ENCODE measurements at places on chromosomes 4 and X.

GRCh38 chr4:107862658-107863057, 37.9 kb downstream of the SGMS2 start:
- DNase-seq, result peak; percentile 14
- H3K27me3 ChIP-seq, result no peaks in the 10 kb centered on the region
- H3K4me1 ChIP-seq, result peaks cover 18% of the 10 kb centered on the region

GRCh38 chrX:70398899-70399298, 24.2 kb upstream of the GDPD2 start:
- H3K4me3 ChIP-seq, result no peak overlapping the region
- no peaks in the 10 kb centered on the region for H3K4me1 ChIP-seq
- no peak for DNase-seq
- no peaks in the 10 kb centered on the region for H3K36me3 ChIP-seq
- H3K27me3 ChIP-seq, result no peaks in the 10 kb centered on the region

DNA sequence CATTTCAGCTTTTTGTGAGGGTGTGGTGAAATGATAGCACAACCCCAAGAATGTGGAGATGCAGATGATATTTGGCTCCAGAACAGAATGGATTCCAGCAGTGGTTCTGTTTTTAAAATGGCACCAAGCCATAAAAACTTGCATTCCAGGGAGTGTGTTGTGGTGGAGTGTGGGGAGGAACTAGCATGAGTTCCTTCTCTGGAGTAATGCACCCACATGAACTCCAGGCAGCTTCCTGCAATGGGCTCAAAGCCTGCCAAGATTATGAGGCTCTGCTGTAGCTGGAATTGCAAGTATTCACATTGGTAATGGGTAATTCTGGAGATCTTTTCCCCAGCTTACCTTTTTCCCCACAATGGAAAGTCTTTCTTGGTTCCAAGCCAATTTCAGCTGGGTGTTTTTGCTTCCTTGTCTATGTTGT, 161.4 kb downstream of the RAB28 start:
- no peaks in the 10 kb centered on the region for H3K4me1 ChIP-seq
- no peaks in the 10 kb centered on the region for H3K27me3 ChIP-seq
- H3K27ac ChIP-seq, result no peak overlapping the region
- DNase-seq, result no peak

DNA sequence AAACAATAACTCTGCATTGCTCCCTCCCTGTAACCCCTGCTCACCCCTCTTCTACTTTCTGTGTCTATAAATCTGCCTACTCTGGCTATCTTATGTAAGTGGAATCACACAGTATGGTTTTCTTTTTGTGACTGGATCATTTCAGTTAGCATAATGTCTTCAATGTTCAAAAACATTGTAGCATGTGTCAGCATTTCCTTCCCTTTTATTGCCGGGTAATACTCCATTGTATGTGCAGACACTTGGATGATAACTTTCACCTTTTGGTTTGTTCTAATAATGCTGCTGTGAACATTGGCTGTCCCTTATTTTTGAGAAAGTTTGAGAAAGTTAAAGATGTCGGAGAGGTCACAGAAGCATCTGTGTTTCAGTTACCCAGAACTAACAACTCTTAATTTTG, 60.6 kb upstream of the TLR2 start:
- no peak overlapping the region for H3K4me3 ChIP-seq
- H3K27me3 ChIP-seq, result no peaks in the 10 kb centered on the region
- no peaks in the 10 kb centered on the region for H3K4me1 ChIP-seq
- DNase-seq, result no peak
- H3K27ac ChIP-seq, result no peak overlapping the region
- H3K36me3 ChIP-seq, result no peaks in the 10 kb centered on the region

- peak overlapping the region; percentile 72 for H3K27ac ChIP-seq
- DNase-seq, result no peak
- peaks cover 9% of the 10 kb centered on the region for H3K4me1 ChIP-seq
- H3K36me3 ChIP-seq, result no peaks in the 10 kb centered on the region
- no peaks in the 10 kb centered on the region for H3K27me3 ChIP-seq
Measured at GRCh38 chrX:24428516-24428915, 36.6 kb upstream of the PDK3 start.

DNA sequence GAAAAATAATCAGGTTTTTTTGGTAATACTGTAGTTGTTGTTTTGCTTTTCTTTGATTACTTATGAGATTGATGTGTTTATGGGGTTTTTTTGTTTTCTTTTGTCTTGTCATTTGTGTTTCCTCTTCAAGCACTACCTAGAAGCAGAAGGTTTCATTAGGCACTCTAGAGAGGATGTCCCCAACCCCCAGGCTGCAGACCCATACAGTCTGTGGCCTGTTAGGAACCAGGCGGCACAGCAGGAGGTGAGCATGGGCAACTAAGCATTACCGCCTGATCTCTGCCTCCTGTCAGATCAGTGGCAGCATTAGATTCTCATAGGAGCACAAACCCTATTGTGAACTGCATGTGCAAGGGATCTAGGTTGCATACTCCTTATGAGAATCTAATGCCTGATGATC, 22.9 kb upstream of the NOCT start:
- no peaks in the 10 kb centered on the region for H3K4me1 ChIP-seq
- no peaks in the 10 kb centered on the region for H3K27me3 ChIP-seq
- H3K4me3 ChIP-seq, result no peak overlapping the region
- DNase-seq, result no peak

- no peaks in the 10 kb centered on the region for H3K27me3 ChIP-seq
- H3K4me3 ChIP-seq, result no peak overlapping the region
- no peaks in the 10 kb centered on the region for H3K36me3 ChIP-seq
- H3K27ac ChIP-seq, result no peak overlapping the region
Measured at GRCh38 chrX:150429594-150429993, 66.5 kb downstream of the MAMLD1 start.

- no peak for DNase-seq
- no peaks in the 10 kb centered on the region for H3K36me3 ChIP-seq
- H3K27ac ChIP-seq, result no peak overlapping the region
- no peak overlapping the region for H3K4me3 ChIP-seq
- H3K27me3 ChIP-seq, result no peaks in the 10 kb centered on the region
Measured at GRCh38 chr4:47010347-47010911, 17.0 kb upstream of the GABRA4 start.

- no peak overlapping the region for H3K27ac ChIP-seq
- H3K4me3 ChIP-seq, result no peak overlapping the region
- H3K27me3 ChIP-seq, result peaks cover 9% of the 10 kb centered on the region
- DNase-seq, result no peak
- no peaks in the 10 kb centered on the region for H3K36me3 ChIP-seq
Measured at GRCh38 chr4:8940792-8941491, 69.3 kb upstream of the HMX1 start.

- H3K27me3 ChIP-seq, result no peaks in the 10 kb centered on the region
- H3K4me1 ChIP-seq, result no peaks in the 10 kb centered on the region
Measured at GRCh38 chrX:133850399-133850798, 135.0 kb downstream of the GPC3 start.

DNA sequence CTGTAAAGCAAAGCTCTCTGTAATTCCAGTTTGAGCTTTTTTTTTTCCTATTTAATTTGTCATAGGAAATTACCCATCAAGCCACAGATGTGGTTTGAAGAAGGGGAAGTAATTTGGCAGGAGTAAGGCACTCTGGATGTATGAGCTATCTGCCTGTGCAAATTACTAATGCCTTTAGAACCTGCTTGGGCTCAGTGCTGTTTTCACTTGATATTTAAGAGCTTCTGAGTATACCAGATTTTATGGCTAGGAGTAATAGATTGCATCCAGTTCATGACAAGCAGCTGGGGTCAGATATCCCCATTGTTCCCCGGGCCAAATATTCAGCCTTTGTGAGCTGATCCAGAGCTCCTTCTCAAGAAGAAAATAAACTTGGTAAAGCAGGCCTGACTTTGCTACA, 89.1 kb downstream of the DCAF8L2 start:
- H3K27me3 ChIP-seq, result no peaks in the 10 kb centered on the region
- no peak overlapping the region for H3K4me3 ChIP-seq
- H3K27ac ChIP-seq, result no peak overlapping the region
- H3K4me1 ChIP-seq, result no peaks in the 10 kb centered on the region
- no peaks in the 10 kb centered on the region for H3K36me3 ChIP-seq

DNA sequence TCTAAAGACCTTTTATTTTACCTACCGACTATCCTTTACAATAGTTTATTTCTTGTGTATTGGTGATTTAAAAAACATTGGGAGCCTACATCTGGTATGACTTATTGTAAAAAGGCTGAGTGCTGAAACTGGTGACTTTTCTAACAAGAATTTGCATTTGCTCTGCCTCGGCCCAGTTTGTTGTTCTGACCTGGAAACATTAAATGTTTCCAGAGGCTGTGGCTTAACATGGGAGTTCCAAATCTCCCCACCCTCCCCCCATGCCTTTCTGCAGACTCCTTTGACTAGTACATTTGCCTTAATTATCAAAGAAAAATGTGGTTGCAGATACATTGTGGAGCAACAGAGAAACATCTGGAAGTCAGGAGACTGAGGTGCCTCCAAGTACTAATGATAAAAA, 39.8 kb downstream of the SPCS3 start:
- no peaks in the 10 kb centered on the region for H3K36me3 ChIP-seq
- no peaks in the 10 kb centered on the region for H3K4me1 ChIP-seq
- H3K27me3 ChIP-seq, result no peaks in the 10 kb centered on the region
- H3K27ac ChIP-seq, result no peak overlapping the region

DNA sequence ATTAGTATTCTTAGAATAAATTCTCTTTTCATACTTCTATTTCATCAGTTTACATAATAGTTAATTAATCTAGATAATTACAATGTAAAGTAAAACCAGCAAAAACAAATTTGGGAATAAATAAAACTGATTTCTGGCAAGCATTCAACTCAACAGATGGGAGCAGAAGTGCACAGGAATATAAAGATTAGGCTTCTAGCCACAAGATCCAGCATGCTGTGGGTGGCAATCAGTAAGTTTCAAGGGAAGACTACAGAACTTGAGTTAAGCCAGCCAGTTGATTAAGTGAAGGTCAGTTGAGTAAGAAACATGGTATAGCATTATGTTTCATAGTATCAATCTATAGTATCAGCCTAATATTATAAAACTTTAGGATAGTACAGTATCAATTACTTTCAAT, 324.2 kb upstream of the AADAT start:
- no peaks in the 10 kb centered on the region for H3K36me3 ChIP-seq
- H3K4me1 ChIP-seq, result no peaks in the 10 kb centered on the region
- no peak overlapping the region for H3K4me3 ChIP-seq
- H3K27me3 ChIP-seq, result no peaks in the 10 kb centered on the region

GRCh38 chr4:54041100-54041499, 23.3 kb downstream of the CHIC2 start:
- no peaks in the 10 kb centered on the region for H3K4me1 ChIP-seq
- no peaks in the 10 kb centered on the region for H3K27me3 ChIP-seq

DNA sequence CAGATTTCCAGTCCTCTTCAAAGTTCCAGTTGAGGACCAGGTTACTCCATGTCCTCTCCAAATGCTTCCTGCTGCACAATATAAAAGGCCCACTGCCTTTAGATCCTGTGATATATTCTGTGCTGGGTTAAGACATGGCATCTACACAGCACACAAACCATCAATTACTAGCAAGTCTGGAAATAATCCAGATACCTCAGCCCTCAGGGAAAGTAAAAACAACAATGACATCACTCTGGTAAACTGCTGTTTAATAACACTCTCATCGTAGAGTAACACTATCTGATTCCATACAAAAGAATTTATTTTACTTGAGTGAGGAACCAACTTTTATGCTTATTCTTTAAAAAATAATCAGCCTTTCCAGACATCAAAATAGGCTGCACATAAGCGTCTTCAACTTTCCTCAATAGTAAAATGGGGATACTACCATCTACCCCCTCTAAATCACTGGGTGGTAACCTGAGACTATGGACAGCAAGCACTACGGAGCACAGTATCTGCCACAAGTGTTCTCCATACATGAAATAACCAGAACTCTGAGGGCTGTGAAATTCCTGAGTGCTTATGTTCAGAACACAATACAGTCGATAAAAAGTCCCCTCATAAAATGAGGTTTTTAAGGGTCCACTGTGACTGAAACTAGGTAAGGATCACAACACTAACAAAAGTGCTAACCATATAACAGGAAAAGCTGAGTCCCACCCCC, 53.4 kb downstream of the ABCG2 start:
- H3K4me3 ChIP-seq, result no peak overlapping the region
- no peak overlapping the region for H3K27ac ChIP-seq
- no peaks in the 10 kb centered on the region for H3K36me3 ChIP-seq
- H3K27me3 ChIP-seq, result no peaks in the 10 kb centered on the region
- DNase-seq, result no peak

- H3K36me3 ChIP-seq, result no peaks in the 10 kb centered on the region
- H3K4me1 ChIP-seq, result no peaks in the 10 kb centered on the region
- H3K27me3 ChIP-seq, result no peaks in the 10 kb centered on the region
- no peak for DNase-seq
- H3K4me3 ChIP-seq, result no peak overlapping the region
Measured at GRCh38 chr4:187547316-187547715, 448.3 kb upstream of the ZFP42 start.

- H3K27ac ChIP-seq, result no peak overlapping the region
- H3K36me3 ChIP-seq, result no peaks in the 10 kb centered on the region
- DNase-seq, result no peak
- no peaks in the 10 kb centered on the region for H3K4me1 ChIP-seq
- no peak overlapping the region for H3K4me3 ChIP-seq
Measured at GRCh38 chr4:172851534-172851933, 317.1 kb upstream of the GALNT7 start.

DNA sequence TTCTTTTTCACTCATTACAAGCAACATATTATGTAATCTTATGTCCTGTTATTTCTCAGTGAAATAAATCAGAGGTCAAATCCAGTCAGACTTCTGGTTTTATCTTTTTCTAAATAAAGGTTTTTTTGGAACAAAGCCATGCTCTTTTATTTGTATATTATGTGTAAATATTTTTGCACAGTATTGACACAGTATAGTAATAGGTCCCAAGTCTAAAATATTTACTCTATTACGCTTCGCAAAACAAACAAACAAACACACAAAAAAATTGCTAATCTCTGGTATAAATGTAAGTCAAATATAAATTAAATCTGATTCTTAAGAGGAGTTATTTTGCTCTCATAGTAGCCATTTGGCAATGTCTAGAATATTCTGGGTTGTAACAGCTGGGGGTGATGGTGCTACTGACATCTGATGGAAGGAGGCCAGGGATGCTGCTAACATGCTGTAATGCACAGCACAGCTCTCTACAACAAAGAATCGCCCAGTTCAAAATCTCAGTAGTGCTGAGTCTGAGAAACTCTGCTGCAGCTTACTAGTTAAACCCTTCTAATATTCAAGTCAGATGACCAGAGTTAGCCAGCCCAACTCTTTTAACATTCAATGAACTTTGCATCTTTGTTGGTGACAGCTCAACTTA, 602.1 kb downstream of the RAB28 start:
- H3K27me3 ChIP-seq, result no peaks in the 10 kb centered on the region
- H3K4me3 ChIP-seq, result no peak overlapping the region
- H3K36me3 ChIP-seq, result no peaks in the 10 kb centered on the region
- H3K27ac ChIP-seq, result no peak overlapping the region
- H3K4me1 ChIP-seq, result no peaks in the 10 kb centered on the region

GRCh38 chr4:4856071-4857000, 3.1 kb upstream of the MSX1 start:
- H3K4me1 ChIP-seq, result peaks cover 61% of the 10 kb centered on the region
- H3K36me3 ChIP-seq, result no peaks in the 10 kb centered on the region
- no peak overlapping the region for H3K27ac ChIP-seq
- peak overlapping the region; percentile 30 for H3K4me3 ChIP-seq

- no peaks in the 10 kb centered on the region for H3K36me3 ChIP-seq
- no peak overlapping the region for H3K4me3 ChIP-seq
- no peaks in the 10 kb centered on the region for H3K27me3 ChIP-seq
Measured at GRCh38 chrX:81261576-81261975, 59.7 kb downstream of the SH3BGRL start.

Measured in transverse colon (tissue), 4 donors.